Urinary bladder (tissue), 4 donors: ENCODE measurements at places on chromosomes 11 and 22.
A peak's percentile ranks its signal among the peaks of the same experiment; 100 is the strongest.

DNA sequence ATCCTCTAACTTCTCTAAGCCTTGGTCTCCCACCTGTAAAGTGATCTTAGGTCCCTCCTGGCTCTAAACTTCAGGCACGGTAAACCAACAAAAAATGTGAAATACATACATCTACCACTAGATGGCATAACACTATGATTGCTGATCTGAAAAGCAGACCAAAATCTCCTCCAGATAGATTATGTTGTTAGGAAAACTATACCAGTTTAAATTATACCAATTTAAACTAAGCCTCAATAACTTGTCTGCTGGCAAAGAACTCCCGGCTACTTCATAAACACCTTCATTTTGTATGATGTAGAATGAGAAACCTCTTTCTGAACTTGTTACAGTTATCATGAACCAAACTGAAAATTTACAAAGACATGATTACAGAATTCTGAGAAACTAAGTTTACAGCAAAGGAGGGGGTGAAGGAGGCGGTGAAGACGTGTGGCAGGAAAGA lies 85.9 kb downstream of the SBF2 start:
- DNase-seq, result peak; percentile 5

DNA sequence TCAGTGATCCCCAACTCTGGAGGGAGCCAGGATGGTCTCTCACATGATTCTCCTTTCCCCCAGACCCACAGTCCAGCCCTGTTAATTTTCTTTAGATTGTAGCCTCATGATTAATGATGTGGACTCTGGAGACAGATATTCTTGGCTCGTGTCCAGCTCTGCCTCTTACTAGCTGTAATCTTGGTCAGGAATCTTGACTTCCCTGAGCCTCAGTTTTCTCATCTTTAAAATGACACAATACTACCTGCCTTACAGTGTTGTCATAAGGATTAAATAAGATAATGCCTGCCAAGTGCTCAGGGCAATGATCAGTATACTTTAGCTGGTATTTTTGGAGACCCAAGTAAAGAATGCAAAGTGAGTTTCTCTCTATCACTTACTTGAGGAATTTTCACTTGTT lies 60.0 kb downstream of the SPECC1L start:
- DNase-seq, result no peak

DNA sequence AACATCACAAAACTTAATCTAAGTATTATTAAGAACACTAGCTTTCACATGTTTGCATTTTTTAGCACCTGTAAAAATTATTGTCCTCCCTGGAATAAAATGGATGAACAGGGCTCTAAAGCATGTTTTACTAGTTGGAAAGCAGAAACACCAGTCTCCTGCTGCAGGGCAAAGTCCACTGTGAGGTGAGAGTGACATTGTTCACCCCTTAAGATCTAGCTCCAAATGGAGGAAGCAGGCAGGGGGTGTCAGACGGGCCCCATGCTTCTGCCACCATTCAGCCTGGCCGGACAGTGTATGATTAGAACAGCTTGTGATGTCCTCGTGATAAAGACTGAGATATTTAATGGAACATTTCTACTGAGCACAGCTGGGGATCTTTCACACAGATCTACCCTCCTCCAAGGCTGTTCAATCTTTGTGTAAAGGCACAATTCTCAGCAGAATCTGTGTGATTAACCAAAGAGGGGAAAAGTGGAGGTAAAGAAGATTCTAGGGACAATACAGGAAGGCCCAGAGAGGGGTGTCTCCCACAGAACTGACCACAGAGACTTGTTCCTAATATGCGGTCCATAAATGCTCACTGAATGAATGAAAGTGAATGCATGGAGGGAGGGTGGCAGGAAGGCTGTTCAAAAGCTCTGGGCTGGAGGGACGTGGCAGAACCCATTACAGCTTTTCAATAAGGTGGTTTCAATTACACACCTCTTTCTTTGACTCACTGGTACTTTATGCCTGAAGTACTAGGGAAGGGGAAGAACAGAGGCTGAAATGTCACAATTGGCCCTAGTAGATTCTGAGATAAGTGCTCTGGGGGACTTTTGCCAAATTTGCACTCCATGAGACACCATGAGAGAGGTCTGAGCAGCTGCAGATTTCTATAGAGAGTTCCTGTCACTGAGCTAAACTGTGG lies 239.1 kb upstream of the ARHGAP20 start:
- DNase-seq, result no peak

DNA sequence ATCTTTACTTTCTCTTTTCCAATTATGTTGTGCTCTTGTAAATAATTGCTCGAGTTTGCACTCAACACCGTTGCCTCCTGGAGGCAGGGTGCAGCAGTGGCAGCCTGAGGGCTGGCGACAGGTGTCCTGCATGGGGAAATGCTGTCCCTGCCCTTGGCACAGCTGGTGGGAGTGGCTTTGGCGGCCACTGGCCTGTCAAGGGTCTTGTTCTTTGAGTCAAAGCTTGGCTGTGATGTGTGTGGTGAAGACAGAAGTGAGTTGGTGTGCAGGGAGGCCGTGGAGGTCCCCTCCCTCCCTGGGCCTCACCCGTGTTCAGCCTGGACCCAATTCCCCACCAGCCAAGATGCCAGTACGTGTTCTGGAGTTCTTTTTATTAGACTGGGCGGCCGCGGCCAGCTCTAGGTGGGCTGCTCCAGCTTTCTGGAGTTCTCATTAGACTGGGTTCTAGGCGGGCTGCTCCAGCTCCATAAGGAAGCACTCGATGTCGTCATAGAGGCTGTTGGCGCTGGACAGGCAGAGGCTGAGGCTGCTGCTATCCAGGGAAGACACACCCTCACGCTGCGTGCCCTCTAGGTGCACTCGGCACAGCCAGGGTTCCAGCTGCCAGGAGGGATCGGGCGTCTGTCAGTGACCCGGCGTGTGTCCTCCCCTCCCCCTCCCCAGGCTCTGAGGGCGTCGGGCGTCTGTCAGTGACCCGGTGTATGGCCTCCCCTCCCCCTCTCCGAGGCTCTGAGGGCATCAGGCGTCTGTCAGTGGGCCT lies 3.4 kb downstream of the IRF7 start:
- DNase-seq, result no peak

GRCh38 chr11:122951211-122951610 lies 30.4 kb downstream of the BSX start:
- DNase-seq, result no peak

GRCh38 chr11:18749681-18750319 lies 23.8 kb upstream of the IGSF22 start:
- no peak for DNase-seq

DNA sequence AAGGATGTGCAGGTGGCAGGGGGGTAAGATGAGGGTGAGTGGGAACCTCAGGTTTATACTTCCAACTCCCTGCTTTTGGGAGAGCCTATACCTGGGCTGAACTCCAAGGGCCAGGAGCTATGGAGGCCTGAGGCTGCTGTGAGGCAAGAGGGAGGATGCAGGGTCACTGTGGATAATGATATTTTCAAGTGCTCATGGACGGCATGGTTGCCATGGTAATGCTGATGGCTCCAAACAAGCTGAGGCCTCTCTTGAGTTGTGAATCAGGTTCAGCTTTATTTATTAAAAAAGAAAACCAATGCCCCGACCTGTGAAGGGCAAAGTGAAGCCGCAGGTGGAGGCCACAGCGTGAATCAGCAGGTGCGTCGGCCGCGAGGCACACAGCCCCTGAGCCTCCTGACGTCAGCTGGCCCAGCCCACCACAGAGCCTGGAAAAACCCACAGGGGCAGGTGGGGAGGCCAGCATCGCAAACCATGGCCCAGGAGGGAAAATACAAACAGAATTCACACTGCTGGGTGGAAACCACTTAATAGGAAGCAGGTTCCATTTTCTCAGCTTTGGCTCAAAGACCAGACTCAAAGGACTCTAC lies 17.4 kb upstream of the CREB3L1 start:
- DNase-seq, result no peak

DNA sequence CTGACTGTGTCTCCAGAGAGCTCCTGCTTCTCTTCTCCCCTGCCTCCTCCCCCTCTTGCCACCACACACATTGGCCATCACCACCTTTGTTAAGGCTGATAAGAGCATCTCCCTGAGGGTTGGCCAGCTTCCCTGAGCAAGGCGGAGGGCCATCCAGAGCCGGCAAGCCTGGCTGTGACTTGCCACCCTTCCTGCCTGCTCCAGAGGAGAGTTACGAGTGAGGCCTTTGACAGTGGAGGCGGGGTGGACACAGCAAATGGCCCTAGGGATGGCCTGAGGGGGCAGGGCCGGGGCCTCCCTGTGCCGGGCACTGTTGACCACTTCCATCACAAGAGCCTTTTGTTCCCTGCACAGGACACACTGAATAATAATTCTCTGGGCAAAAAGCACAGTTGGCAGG lies 5.4 kb downstream of the FREY1 start:
- no peak for DNase-seq

- no peak for DNase-seq
These were observed 23.1 kb downstream of the CD6 start for GRCh38 chr11:60994541-60995080.

- no peak for DNase-seq
These were observed 9.3 kb upstream of the ANKRD13D start for GRCh38 chr11:67279589-67280340.

DNA sequence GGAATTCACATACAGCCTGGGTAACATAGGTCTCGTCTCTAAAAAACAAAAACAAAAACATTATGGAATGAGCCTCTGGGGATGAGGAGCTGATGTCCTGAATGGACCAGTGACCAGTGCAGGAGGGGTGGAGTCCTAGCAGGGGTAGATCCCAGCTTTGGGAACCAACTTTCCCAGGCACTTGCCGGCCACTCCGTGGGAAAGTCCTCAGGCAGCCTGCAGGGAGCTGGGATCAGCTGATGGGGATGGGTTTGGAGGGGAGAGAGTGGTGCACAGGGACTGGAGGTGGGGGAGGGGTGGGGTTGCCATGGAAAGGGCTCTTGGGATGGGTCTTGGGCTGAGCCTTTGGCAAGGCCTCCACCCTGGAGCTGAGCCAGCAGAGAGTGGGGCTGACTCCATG lies 19.1 kb downstream of the MGAT3 start:
- DNase-seq, result no peak

DNA sequence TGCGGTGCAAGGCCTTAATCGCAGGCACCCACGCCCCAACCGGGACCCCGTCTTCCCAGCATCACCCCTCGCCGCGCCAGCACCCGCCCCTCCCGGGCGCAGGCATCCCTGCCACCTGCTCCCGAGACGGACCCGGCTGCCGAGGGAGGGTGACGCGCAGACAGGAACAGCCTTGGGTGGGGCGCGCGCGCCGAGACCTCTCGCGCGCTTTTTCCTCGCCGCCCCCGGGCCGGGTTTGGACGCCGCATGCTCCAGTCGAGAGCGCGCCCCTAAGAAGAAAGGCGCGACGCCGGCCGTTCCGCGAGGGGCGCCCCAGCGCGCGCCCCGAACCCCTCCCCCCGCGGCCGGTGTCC lies 504 bp downstream of the CFL1 start:
- DNase-seq, result no peak

DNA sequence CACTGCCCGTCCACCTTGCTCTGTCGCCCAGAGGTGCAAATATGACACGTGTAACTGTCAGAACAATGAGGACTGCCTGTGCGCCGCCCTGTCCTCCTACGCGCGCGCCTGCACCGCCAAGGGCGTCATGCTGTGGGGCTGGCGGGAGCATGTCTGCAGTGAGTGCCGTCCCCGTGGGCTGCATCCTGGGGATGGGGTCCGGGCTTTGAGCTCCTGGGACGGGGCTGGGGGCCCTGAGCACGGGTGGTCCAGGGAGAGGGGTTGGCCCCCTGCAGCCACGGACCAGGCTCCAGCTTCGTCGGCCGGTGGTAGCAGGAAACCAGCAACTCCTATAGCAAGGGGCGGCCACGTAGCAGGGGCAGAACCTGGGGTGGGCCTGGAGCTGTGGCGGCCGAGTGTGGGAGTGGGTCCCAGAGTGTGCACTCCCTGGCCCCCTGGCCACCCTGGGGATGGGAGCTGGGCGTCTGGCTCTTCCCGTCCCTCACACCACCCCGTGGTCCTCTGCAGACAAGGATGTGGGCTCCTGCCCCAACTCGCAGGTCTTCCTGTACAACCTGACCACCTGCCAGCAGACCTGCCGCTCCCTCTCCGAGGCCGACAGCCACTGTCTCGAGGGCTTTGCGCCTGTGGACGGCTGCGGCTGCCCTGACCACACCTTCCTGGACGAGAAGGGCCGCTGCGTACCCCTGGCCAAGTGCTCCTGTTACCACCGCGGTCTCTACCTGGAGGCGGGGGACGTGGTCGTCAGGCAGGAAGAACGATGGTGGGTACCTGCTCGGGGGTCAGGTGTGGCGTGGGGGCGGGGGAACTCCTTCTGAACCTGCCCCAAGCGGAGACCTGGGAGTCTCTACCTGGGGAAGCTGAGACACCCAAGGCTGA lies 10.1 kb downstream of the MUC2 start:
- no peak for DNase-seq

- no peak for DNase-seq
These were observed 27.3 kb downstream of the MAFF start for GRCh38 chr22:38228873-38229740.

GRCh38 chr11:38296211-38296776 lies 1698.3 kb upstream of the RAG2 start:
- DNase-seq, result no peak

DNA sequence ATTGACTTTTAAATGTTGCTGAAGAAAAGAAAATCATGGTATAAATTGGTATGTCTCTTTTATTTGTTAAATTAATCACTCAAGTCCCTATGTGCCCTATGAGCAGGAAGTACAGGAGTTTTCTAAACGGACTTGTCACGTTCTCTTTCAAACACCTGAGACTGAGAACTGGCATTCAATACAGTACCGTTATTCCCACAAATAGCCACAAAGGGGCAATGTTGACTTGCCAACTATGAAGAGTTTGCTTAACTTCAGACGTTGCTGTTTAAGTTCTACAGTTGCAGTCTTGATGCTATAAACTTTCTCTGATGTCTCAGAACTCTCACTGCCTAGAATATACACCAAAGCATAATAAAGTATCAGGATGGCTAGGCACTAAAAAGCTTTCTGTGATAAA lies 7.6 kb downstream of the OR56A1 start:
- peak; percentile 5 for DNase-seq

DNA sequence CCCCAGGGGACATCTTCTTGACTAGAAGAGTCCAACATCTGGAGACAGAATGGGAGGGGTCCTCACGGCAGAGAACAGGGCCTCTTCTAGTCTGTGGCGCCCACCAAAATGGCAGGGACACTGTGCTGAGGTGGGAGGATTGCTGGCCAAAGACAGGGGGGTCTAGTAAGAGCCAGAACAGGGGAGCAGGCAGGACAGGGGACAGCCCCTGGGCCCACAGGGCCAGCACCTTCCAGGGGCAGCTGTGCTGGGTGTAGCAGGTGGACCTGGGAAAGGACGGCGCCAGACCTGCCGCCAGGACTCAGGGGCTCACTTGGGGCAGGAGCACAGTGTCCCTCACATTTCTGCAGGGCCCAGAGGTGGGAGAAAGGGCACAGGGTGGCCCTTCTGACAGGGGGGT lies 858 bp upstream of the APOBEC3A start:
- no peak for DNase-seq

DNA sequence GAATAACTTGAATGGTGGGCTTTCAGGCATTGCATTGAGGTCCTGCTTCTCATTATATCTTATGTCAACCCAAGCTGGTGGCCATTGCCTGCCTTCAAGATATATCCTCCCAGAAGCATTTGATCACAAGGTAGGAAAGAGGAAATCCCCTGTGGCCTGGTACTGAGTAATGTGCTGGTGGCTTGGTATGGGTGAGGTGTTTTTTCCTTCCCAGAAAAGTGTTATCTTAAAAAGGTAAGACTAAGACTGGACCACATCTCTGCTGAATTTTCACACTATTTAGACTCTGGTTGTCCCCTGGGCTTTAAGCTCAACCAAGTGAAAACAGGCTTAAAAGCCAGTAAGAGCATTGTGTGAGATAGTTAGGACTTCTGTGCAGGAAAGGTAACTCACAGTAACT lies 3.7 kb downstream of the INSC start:
- DNase-seq, result no peak
